ENCODE measurements at places on chromosomes 4 and X.

DNA sequence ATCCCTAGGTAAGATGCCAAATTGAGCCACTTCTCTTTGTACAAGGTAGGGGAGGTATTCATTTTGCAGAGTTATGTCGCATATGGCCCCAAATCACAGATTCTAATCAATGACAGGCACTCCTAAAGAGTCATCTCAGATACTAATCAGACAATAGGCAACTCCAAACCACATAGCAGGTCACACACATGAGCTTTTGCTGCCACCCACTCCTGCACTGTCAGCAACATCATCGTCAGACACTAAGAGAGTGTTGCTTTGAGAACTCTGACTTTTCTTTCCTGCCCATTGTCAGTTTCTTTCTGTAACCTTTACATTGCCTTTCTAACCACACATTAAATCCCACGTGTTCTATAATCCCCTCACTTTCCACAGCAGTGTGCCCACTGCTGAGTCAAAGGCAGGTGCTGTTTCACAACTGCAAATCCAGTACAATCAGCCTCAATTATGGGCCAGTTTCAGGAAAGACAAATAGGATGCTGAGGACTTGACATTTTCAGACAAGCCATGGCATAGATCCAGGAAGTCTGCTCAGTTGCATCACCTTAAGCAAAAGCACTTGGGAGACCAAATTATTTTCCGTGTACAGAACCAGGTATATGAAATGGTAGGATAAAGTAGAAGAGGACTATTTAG, 23.5 kb downstream of the TMEM31 start:
- no peak for DNase-seq

- no peak for DNase-seq
Measured at GRCh38 chrX:154490021-154490413, 412 bp downstream of the SLC10A3 start.

DNA sequence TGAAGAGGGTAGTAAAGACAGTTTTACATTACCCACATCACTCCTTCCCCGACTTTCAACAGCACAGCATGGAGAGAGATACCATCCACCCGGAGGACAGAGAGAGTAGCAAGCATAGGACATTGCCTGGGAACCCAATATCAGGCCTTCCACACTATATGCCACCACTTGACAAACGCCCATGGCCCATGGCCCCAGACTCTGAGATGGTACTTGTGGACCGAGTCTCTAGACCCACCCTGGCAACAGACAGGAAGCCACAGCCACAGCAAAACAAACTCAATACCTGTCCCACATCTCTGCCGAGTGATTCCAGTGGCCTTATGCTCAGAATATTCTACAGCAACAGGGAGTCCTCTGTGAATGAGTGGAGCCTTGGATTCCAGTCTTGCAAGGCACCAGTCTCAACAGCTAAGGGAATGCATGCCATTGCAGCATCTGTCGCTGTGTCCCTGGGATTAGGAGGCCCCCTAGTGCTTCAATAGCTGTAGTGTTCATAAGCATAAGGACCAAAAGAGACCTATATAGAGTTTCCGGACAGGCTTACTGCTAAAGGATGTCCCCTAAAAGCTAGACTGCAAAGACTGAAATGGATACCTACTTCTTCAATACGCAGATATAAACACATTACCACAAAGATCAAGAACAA, 14.7 kb upstream of the CT55 start:
- peak; percentile 8 for DNase-seq

- no peak for DNase-seq
Measured at GRCh38 chr4:23969635-23970145, 79.8 kb upstream of the PPARGC1A start.

GRCh38 chr4:48332661-48333060, 8.7 kb upstream of the SLAIN2 start:
- no peak for DNase-seq

GRCh38 chr4:183798301-183799253, 106.5 kb upstream of the STOX2 start:
- peak; percentile 3 for DNase-seq

DNA sequence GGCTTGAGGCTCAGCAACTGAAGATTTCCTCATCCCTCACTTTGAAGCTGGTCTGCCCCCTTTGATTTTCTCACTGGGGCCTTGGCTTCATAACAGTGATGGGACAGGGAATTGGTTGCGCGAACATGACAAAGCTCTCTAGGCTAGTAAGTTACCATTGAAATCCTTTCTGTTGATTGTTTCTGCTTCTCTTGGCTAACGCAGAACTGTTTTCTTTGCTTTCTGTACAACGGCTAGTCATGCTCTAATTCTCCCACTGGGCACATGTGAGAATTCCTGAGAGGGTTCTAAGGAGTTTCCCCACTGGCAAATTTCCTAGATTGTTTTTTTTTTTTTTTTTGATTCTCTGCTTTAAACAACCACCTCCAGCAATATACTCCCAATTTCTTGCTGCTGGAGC, 738.6 kb downstream of the PCDH7 start:
- no peak for DNase-seq

DNA sequence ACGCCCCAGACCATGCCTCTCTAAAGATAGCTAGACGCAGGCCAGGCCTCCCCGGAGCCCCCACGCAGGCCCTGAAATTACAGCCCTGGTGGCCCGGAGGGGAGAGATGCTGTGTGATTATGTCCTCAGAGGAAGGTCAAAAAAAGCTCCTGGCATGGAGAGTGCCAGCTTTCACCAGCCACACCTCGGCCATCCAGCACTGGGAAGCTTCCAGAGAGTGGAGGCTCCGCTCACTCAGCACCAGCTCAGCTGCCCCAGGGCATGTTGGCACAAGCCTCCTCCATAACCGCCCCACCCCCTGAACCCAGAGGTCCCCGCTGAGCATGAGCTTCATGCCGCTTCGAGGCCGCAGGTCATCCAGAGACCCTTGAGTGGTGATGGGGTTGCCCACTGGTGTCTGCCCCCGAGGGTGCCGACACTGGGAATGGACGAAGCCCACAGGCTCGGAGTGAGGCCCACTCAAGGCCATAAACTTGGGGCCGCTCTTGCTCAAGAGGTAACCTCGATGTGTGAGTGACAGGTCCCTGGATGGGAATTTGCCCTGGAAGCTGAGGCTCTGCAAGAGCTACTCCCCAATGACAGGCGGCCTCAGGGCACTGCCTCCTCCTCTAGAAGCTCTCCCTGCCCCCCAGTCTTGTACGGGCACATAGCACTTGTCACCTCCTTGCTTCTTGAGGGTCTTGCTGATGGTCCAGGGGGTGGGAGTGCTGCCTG, 4.4 kb upstream of the BGN start:
- DNase-seq, result no peak

DNA sequence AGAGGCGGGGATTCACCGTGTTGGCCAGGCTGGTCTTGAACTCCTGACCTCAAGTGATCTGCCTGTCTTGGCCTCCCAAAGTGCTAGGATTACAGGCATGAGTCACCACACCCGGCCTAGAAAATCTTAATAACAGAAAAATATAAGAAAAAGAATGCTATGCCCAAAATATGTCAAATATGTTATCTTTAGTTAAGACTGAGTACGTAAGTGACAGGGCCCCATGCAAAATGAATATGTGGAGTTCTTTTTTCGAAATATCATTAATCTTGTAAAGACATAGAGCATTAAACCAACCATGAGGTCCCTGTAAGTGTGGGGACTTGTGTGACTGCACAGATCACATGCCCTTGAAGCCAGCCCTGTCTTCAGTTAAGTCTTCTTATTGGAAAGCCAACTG, 8.9 kb upstream of the ZNF518B start:
- DNase-seq, result no peak

GRCh38 chr4:52645300-52645699, 13.8 kb downstream of the USP46 start:
- no peak for DNase-seq

DNA sequence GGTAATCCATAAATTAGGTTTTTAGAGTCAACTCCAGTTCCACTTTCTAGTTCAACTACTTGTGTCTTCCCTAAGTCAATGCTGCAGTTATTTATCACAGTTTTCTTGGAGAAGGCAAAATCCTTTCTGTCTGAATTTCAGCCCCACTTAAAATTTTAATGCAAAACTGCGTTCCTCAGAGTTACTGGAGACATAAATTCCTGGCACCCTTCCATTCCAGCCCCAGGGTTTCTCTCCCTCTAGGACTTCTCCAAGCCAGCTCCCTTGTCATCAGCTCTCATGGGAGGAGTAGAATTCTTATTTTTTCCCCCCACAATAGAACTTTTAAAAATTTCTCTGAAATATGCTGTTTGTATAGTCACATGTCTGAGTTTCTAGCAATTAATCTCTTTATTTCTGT, 50.6 kb upstream of the PHOX2B start:
- no peak for DNase-seq

- DNase-seq, result no peak
Measured at GRCh38 chrX:95728446-95728845, 956.2 kb upstream of the DIAPH2 start.

DNA sequence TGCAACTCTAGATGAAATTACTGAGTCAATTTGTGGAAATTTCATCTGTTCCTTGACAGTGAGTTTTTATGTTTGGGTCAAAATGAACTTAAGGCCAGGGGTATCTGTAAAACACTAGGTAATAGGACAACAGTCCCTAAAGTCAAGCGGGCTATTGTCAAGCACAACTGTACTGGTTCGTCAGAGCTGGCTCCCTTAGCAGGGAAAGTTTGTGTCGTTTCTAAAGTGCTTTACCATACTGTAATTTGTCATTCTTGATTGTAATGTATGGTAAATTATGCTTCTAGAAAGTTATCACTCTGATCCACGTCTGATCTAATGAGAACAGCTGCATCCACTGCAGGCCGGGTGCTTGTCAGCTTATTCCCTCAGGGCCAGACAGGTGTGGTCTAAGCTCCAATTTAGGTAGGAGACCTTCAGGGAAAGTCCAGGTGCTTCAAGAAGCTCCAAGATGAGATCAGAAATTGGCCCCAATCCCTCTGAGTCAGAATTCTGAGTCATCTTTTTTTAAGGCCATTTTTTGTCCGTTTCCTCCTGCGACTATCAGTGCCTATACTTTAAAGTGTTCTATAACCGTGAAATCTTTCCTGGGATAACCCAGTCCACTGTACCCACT, 92.2 kb downstream of the PALLD start:
- no peak for DNase-seq

DNA sequence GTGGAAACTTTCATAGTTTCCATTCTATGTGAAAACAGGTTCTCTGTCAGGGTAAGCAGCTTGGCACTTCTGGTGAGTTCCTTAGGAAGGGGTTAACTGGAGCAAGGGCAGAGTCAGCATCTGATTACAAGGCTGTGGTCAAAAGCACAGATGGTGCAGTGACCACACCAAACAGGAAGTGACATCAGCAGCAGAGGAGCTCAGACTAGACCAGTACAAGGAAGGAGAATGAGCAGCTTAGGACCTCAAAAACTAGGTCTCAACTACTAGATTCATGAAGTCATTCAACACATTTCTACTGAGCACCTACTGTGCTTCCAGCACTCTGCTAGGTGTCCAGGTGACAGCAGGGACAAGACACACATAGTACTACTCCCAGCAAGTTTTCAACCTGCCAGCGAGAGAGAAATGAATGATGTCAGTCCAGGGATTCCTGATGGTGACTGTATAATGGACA, 130.2 kb downstream of the AMELX start:
- DNase-seq, result no peak

DNA sequence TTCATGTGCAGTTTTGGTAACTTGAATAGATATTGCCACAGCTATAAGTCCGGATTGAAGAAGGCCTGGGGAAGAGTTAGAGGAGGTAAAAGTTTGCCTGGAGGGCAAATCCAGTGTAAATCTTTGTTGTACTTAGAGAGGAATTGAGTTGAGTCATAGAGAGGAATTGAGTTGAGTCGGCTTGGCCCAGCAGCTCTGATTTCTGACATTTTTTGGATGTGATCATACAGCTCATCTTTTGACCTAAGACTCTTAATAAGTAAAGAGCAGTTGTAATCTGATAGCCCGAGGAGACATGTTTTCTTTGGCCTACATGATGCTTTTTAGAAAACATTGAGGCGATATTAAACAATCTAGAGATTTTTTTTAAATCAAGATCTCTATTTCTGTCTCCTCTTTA, 3.9 kb downstream of the KIT start:
- no peak for DNase-seq

GRCh38 chrX:108299704-108300103, 138.5 kb downstream of the COL4A6 start:
- DNase-seq, result no peak

DNA sequence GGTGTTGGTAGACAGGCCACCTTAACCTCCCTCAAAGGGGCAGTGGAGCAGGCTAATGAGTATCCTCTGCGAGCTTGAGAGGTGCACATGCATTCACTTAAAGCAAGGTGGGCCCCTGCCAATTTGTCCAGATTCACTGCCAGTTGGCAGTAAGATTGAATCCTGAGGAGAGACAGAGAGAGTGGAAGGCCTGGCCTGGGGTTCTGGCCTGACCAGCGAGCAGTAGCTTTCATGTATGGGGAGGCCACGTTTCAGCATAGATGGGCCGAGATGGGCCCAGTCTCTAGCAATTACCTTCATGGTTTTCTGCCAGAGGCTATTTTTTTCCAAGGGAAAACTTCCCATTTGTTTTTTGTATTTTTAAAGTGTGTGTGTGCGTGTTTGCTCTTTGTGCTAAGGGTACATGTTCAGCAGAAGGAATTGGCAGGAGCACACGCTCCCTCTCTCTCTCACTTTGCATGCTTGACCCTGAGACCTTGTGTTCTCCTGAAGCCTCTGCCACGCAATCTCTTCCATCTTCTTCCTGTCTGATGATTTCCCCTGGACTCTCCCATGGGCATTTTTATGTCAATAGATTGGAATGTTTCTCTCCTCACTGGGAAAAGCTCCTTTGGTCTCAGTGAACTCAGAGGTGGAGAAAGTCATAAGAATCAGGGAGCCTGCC, 215.8 kb upstream of the SFRP2 start:
- DNase-seq, result no peak

- DNase-seq, result no peak
Measured at GRCh38 chrX:66009231-66009845, 30.5 kb downstream of the VSIG4 start.

- no peak for DNase-seq
Measured at GRCh38 chr4:126071346-126072333, 756.9 kb downstream of the FAT4 start.

DNA sequence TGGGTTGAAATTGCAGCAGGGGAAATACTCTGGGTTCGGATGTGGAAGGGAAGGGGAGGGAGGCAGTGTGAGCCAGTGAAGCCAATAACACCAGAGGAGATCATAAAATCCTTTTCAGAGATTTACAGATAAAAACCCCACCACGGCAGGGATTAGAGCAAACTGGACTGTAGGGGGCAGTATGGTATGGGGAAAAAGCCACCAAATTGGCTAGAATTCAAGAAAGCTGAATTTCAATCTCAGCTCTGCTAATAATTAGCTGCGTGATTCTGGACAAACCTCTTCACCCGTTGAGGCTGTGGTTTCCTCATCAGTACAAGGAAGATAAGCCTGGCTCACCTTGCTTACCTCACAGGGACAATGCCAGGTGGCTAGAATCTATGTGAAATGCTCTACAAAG, 108.1 kb downstream of the ATG4A start:
- no peak for DNase-seq

GRCh38 chr4:32775049-32775448, 2054.9 kb downstream of the PCDH7 start:
- no peak for DNase-seq

DNA sequence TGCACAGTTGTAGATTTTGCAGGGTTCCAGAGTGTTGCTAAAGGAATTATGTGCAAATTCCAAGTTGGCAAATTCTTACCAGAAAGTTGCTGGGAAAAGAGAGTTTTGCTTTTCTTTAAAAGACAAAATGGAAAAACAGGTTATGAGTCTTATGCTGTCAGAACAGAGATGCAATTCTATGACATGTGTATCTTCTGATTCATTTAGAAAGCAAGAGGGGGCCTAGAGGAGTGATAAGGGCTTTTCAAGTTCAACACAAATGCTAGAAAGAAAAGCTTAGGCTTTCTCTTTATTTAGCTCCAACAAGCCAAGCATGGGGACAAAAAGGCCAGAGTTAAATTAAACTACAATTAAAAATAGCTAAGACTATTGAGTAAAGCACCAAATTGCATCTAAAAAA, 72.4 kb upstream of the GATB start:
- no peak for DNase-seq

Measured in stimulated activated naive CD8-positive, alpha-beta T cell treated with anti-CD3 and anti-CD28 coated beads, Interleukin-15, amount 100 ng/mL, for 72 hours (primary cell).